ENCODE measurements at places on chromosomes 6 and 20.

DNA sequence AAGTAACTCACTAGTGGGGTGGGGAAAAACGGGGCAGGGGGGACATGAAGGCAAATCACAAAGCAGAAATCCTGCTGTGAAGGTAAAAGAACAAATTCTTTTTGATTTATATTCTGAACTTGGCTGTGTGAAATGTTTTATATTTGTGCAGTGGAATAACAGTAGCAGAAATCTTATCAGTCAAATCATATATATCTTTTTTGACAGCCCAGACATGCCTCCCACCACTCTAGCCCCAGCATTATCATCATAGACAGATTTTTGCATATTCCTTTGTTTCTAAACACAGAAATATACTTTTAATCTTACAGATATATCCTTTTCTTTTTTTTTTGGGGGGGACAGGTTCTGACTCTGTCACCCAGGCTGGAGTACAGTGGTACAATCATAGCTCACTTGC, 97.4 kb downstream of the PREP start:
- DNase-seq: no peak

DNA sequence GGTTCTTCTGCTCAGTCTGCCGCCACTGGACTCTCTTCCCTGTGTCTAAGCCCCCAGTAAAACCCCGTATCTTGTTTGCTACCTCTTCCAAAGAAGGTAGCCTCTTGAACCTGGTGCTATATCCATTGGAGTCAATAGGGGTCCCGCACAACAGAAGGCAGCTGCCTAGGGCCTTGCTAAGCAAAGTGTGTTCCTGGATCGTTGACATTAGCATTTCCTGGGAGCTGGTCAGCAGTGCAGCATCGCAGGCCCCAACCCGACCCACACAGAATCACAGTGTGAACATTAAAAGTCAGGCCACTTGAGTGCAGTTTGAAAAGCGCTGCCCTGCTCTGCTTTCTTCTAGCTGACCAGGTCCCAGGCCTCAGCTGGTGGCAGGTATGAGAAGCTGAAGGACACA, 2.9 kb downstream of the ADA start:
- no peak for DNase-seq

- DNase-seq: no peak
Measured at GRCh38 chr6:69729870-69730449, 66.8 kb downstream of the LMBRD1 start.

GRCh38 chr20:50852085-50852484, 57.2 kb downstream of the BCAS4 start:
- no peak for DNase-seq

GRCh38 chr6:52910091-52910490, 593 bp upstream of the GSTA3 start:
- DNase-seq: no peak

DNA sequence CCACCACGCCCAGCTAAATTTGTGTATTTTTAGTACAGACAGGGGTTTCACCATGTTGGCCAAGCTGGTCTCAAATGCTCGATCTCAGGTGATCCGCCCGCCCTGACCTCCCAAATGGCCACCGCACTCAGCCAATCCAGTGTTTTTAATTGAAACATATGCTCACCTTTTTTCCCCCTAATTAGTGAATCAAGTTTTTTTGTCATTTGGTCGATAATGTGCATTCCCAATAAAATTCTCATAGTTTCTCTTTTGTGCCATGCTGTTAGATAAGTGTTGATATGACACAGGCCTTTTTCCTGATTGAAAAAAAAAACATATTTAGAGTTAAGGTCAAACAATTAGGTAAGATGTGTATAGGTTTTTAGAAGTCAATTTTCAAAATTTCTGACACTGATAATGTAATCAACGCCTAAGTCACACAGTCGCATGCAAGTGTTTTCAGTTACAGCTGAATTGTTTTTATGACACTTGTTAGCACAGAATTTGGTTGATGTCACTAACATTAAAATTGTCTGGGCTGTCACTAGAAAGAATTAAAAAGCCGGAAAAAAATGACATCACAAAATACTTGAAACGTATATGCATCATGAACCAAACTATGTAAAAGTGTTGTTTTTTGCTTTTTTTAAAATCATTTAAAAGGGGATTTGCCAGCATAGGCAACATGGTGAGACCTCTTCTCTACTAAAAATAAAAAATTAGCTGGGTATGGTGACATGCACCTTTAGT, 21.9 kb downstream of the ZNF217 start:
- DNase-seq: no peak

DNA sequence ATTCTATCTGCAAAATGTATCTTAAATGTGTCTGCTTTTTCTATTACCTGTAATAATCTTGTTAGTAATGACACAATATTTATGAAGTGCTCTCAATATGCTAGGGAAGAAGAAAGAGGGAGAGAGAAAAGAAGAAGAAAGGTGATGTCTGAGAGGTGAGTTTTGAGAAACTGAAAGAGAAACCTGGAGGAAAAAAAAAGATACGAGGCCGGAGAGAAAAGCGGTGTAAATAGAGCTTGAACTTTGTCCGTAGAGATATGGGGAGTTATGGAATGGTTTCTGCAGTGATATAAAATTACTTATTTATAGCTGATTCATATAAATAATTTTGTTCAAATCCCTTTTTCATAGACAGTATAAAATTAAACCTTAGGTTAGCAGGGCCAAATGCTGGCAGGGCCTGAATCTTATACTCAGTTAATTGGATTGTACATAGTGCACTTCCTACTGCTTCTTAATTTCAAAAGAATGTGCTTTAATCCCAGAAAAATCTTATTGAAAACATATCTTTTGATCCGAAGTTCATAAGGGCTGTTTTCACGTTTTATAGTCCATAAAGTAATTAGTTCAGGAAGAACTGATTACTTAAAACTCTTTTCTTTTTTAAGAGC, 43.0 kb downstream of the MYB start:
- no peak for DNase-seq

DNA sequence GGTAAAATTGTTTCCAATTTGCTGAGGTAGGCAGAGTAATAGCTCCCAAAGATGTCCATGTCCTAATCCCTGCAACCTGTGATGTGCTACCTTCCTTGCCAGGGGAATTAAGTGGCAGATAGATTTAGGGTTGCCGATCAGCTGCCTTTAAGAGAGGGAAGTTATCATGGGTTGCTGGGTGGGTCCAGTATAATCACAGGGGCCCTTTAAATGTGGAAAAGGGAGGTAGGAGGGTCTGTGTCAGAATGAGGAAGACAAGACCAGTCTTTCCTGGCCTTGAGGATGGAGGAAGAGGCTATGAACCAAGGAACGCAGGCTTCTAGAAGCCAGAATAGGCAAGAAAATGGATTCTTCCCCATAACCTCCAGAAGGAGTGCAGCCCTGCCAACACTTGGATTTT, 50.7 kb downstream of the CTCFL start:
- no peak for DNase-seq

DNA sequence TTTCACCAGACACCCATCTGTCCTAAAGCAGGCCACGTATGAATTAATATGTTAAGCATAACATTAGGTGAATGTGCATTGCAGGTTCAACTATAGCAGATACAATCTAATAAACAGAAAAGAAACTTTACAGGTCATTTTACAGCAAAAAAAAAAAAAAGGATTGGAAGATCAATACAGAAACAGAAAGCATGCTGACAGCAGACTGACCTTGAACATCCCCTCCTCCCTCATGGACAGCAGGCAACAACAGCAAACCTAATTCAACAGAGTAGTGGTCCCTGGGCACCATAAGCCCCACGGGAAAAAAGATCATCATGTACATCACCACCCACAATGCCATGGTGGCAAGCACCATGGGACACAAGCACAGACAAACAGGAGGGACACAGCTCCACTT, 12.1 kb upstream of the RAB22A start:
- DNase-seq: no peak

- no peak for DNase-seq
Measured at GRCh38 chr6:144007478-144008119, 460 bp downstream of the PLAGL1 start.

GRCh38 chr6:119145111-119145510, 66.6 kb upstream of the FAM184A start:
- DNase-seq: no peak

DNA sequence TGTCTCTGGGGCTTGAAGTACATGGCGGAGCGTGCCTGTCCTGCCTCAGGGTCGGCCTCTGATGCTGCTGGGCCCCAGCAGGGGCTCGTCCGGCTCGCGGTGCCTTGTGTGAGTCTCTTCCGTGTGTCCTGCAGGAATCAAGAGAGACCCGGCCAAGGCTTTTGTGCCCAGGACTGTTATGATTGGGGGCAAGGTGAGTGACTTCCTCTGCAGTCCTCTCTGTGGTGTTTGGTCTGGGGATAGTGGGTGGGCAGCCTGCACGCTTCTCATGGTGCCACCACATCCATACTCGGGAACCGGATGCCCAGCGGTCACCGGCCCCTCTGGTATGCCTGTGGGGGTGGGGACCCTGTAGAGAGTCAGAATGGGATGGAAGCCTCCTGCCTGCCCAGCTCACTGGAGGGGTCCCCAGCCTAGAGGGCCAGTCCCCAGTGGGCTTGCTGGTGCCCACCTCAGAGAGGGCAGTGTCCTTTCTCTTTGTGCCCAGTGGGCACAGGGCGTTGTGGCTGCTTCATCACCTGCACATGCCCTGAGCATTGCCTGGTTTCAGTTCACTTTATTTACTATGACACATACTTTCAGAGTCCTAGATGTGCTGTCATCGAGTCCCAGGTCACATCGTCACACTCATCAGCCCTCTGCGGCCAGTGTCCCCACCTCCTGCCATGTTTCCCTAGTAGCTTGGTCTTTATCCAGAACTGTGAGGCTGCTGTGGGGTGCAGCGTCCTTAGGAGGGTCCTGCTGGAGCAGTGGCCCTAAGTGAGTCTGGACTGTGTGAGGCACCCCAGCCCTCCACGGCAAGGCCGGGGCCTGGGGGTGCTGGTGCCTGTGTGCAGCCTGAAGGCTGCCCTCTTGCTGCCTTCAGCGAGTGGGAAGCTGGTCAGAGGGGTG, 40.7 kb downstream of the PYGB start:
- DNase-seq: no peak

DNA sequence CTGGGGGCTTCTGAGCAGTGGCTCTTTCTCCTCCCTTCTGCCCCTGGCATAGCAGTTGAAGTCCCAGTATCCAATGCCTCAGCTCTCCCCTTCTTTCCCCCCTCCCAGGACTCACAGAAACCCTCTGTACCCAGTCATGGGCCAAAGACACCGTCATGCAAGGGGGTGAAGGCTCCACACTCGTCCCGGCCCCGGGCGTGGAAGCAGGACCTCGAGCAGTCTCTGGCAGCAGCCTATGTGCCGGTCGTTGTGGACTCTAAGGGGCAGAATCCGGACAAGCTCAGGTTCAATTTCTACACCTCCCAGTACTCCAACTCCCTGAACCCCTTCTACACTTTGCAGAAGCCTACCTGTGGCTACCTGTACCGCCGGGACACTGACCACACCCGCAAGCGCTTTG, 10.4 kb upstream of the GUCA1A start:
- DNase-seq: no peak

GRCh38 chr20:24733416-24733815, 215.7 kb upstream of the CST7 start:
- no peak for DNase-seq

DNA sequence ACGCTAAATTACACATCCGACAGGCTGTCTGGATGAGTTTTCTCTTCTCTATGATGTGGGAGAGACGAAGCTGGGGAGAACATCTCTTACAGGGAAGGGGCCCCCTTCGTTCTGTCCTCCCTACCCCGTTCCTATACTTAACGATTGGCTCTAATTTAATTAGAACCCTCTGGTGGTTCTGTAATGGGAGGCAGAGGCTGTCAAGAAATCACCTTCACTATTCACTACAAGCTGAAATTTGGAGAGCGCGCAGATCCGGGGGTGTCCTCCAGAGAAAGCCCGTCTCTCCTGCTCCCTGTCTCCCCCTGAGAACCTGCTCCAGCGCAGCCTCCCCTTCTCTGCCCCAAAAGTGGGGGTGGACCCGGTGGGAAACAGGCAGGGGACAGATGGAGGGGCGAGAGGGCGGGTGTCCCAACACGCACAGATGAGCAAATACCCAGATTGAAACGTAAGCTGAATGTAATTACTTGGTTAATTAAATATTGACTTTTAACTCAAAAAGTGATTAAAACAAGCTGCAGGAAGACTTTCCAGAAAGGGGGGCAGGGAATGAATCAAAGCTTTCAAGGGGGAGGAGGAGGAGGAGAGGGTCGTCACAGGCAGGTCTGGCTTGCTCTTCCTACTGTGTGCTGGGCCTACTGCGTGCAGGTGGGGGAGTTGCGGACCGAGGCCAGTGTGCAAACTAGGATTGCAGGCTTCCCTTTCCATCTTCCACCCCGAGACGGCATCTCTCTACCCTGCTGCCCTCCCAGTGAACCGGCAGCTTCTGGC, 1.3 kb downstream of the SULF2 start:
- no peak for DNase-seq

GRCh38 chr6:47681201-47681990, 17.0 kb upstream of the ADGRF4 start:
- no peak for DNase-seq

GRCh38 chr6:15266423-15266996, 20.6 kb downstream of the JARID2 start:
- DNase-seq: no peak

DNA sequence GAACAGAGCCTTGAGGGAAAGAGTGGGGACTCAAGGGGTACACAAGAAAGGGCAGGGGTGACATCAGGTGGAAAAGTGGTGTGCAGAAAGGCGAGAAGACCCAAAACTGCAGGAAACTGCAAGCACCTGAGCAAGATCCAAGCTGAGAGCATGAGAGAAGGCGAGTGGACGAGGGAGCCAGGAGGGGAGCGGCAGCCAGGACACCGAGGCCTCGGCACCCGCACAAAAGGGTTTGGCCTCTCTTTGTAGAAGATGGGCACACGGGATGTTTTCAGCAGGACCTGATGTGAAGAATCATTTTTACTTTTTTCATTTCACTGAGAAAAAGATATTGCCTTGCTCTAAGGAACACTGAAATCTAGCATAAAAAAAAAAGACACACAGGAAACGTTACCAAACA, 82.1 kb upstream of the FOXQ1 start:
- no peak for DNase-seq

- no peak for DNase-seq
Measured at GRCh38 chr6:154482858-154483257, 27.6 kb downstream of the CNKSR3 start.

- DNase-seq: no peak
Measured at GRCh38 chr6:79981652-79982051, 22.8 kb upstream of the TTK start.

DNA sequence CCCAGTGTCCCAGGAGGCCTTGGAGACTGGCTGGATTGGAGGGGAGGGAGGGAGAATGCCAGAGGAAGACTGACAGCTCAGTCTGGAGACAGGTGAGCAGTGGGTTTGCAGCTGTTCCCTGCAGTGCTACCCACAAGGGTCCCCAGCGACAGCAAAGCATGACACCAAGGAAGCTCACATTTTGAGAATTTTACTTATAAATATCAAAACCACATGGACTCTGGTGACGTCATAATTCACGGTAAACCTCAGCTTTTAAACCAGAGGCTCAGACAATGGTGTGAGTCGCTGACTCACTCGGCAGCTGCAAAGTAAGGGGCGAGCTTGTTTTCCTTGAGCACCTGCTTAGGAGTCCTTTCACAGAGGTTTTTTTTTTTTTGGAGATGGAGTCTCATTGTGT, 65.2 kb downstream of the THBS2 start:
- no peak for DNase-seq
